Osteoblast (primary cell): ENCODE measurements at places on chromosomes 3 and 15. TPM values are rescaled to one million over a fixed set of nuclear protein-coding genes. Genes with fewer than 3 reads are reported as not detected.

Gene WDR93
- under 0.01 and 0.36 TPM in 2 replicates for total RNA-seq

Gene AQP9
- total RNA-seq = under 0.01 TPM in 2 replicates

Gene TMCO5A
- total RNA-seq = not detected in 2 replicates

Gene MGLL
- 10.6 and 18.1 TPM in 2 replicates for total RNA-seq

Gene NR1I2
- total RNA-seq = 0.36 TPM in 1 of 2 replicates, not detected in the other

Gene P2RY12
- not detected in 2 replicates for total RNA-seq

Gene GOLGA6D
- not detected in 2 replicates for total RNA-seq

Gene SLC24A5
- total RNA-seq = not detected in 2 replicates

- H3K4me3 ChIP-seq = no peak overlapping the region
- no peak for DNase-seq
- H3K27ac ChIP-seq = no peak overlapping the region
- peaks cover 52% of the 10 kb centered on the region for H3K36me3 ChIP-seq
- peaks cover 20% of the 10 kb centered on the region for H3K4me1 ChIP-seq
Observed at GRCh38 chr3:37323494-37323893, 149.1 kb upstream of the LRRFIP2 start.

DNA sequence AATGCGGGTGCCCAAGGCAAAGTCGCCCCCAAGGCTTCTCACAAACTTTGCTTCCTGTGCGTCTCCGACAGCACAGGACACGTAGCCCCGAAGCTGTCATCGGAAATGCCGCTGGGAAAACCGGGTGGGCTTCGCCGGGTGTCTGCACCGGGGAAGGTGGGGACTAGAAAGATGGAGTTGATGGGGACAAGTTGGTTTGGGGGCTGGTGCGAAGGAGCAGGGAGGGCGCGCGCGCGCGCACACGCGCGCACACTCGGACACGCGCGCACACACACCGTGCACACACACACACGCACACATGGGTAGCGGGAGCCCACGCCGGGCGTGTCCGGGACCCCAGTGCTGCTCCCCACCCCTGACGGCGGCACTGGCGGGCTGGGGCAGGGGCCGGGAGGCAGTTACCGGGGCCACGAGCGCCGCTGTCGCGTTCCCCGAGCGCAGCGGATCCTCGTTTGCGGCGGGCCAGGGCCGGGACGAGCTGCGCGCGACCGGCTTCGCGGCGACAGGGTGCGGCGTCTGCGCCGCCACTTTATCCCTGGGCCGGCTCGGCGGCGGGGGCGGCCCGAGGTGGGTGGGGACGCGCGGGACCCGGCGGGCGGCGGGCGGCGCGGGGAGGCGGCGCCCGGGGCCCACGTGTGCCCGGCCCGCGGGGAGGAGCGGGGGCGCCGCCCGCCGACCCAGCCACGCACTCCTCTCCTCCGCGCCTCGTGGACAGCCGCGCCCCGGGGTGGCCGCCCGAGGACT, 539 bp upstream of the MGLL start:
- H3K27ac ChIP-seq = peak overlapping the region; percentile 51
- peaks cover 10% of the 10 kb centered on the region for H3K36me3 ChIP-seq
- no peaks in the 10 kb centered on the region for H3K27me3 ChIP-seq
- DNase-seq = peak; percentile 91
- H3K4me1 ChIP-seq = peaks cover 13% of the 10 kb centered on the region

DNA sequence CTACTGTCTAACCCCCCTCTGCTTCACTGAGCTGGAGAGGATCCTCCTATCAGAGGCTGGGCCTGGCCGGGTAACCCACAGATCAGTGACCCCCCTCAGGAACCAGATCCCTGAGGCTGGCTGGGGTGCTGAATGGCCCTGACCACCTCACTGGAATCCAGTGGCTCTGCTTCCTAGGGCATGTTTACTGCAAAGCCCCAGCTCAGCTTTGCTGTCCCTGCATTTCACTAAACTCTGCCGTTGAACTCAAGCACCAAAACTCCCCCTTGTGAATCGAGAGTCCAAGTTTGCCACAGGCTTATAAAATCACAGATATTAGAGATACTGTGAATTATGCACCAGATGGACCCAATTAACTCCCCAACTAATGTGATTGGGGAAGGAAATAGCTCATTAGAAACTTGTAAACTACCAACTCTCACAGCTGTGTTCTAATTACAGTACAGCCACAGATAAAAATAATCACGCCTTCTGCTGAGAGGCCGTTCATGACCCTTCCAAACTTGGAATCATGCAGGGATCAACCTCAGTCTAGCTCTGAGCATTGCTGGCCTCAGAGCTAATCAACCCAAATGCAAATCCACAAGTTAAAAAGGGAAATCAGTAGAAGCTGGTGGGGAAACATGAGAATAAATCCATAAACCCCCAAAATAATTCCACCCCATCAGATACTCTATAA, 47.0 kb downstream of the OCA2 start:
- no peaks in the 10 kb centered on the region for H3K4me1 ChIP-seq
- H3K27me3 ChIP-seq = no peaks in the 10 kb centered on the region
- H3K36me3 ChIP-seq = no peaks in the 10 kb centered on the region
- H3K27ac ChIP-seq = no peak overlapping the region

DNA sequence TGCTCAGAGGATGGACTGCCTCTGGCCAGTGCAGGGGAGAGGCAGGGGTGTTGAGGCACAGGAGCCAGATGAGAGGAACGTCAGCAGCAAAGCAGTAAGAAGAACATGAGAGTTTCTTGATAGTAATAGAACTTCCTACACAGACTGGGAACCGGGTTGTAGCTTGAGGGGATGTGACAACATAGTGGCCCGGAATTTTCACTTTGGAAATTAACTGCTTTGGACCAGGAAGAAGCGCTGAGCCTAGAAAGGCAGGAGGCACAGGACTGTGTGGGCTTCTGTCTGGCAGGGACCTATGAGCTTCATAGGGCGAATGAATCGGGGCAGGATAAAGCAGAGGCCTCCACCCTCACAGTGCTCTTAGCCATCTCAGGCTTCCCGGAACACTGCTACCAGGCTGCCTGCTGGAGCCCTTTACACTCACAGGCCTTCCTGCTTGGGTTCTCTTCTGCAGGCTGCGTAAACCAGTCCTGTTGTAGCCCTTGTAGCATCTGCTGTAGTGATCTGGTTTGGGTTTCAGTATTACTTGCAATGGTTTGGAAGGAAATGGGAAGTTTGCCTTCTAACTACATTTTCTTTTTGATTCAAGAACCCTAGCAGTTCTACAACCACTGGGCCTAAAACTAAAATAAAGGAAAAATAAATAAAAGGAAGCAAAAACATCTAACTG, 3.3 kb upstream of the ADPGK start:
- no peaks in the 10 kb centered on the region for H3K36me3 ChIP-seq
- DNase-seq = no peak
- no peaks in the 10 kb centered on the region for H3K27me3 ChIP-seq
- no peak overlapping the region for H3K4me3 ChIP-seq

GRCh38 chr3:141779667-141780066, 16.5 kb downstream of the GRK7 start:
- DNase-seq = no peak
- no peaks in the 10 kb centered on the region for H3K36me3 ChIP-seq
- H3K4me1 ChIP-seq = no peaks in the 10 kb centered on the region
- H3K27me3 ChIP-seq = no peaks in the 10 kb centered on the region
- no peak overlapping the region for H3K4me3 ChIP-seq

DNA sequence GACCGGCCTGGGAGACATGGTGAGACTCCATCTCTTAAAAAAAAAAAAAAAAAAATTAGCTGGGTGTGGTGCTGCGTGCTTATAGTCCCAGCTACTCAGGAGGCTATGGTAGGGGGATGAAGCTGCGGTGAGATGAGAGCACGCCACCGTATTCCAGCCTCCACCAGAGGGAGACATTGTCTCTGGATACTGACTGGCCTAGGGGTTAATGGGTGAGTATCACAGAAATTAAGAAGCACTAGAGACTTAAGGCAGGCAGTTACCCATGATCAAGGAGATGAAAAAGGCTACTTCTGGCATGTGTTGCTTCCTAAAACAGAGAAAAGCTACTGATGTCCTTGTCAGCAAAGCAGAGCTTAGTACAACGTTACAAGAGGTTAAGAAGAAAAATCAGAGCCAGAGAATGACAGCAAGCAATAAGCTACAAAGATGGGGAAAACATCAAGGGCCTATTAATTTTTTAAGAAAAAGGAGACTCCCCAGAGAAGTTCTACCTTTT, 8.6 kb downstream of the TFRC start:
- H3K27me3 ChIP-seq = no peaks in the 10 kb centered on the region
- no peak overlapping the region for H3K27ac ChIP-seq
- H3K36me3 ChIP-seq = peaks cover 51% of the 10 kb centered on the region
- DNase-seq = peak; percentile 90

- no peak within 1 kb of the TSS for H3K27ac ChIP-seq
- peak within 1 kb of the TSS; percentile 71 for H3K4me3 ChIP-seq
- H3K36me3 ChIP-seq = no peaks in the 10 kb centered on the region
Observed at GRCh38 chr15:40238532-40239403, at the start of gene PAK6. TSS of gene PAK6 (plus strand) at chr15:40239063. CDS start at chr15:40264786, 25,723 bp downstream.

GRCh38 chr3:127247292-127247691, 40.6 kb downstream of the PRR20G start:
- H3K4me1 ChIP-seq = no peaks in the 10 kb centered on the region
- H3K36me3 ChIP-seq = no peaks in the 10 kb centered on the region
- DNase-seq = no peak
- no peaks in the 10 kb centered on the region for H3K27me3 ChIP-seq
- H3K27ac ChIP-seq = no peak overlapping the region

DNA sequence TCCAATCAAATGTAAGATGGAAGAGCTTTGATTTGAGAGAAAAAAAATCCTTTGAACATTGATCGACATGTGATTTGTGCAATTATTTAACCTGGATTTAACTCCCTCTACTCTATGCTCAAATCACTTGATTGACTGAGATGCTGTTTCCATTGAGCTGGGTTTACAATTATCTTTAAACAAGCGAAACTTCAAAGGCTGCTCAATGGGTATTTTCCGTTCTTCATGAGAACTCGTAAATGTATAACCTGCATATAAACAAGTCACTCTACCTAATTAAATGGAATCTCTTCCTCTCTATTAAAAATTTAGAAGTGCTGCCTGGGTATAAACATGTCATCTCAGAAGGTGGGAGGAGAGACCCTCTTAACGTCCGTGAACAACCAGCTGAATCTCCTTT, 71.9 kb downstream of the ANXA2 start:
- no peak overlapping the region for H3K27ac ChIP-seq
- peaks cover 8% of the 10 kb centered on the region for H3K4me1 ChIP-seq
- peaks cover 60% of the 10 kb centered on the region for H3K27me3 ChIP-seq
- no peaks in the 10 kb centered on the region for H3K36me3 ChIP-seq
- no peak for DNase-seq

- no peaks in the 10 kb centered on the region for H3K36me3 ChIP-seq
- no peak overlapping the region for H3K4me3 ChIP-seq
- peaks cover 6% of the 10 kb centered on the region for H3K27me3 ChIP-seq
- no peak overlapping the region for H3K27ac ChIP-seq
- H3K4me1 ChIP-seq = no peaks in the 10 kb centered on the region
Observed at GRCh38 chr15:89926158-89926557, 13.4 kb upstream of the ARPIN start.

DNA sequence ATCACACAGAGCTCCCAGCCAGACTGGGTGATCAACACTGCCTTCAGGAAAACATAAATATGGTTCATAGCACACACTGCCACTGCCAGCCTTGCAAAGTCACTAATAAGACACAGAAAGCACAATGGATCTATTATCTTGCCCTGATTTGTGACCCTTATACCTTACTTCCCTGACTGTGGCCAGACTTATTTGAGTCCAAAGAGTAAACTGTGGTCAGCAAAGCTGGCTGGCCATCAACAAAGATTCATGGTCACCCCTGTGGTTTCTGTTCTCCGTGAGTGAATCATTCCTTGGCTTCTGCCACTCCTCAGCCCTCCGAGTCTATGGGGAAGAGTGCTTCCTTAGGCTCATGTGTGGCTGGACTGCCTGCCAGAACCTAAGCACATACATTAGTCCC, 437.7 kb downstream of the RAP2B start:
- no peaks in the 10 kb centered on the region for H3K27me3 ChIP-seq
- H3K27ac ChIP-seq = no peak overlapping the region
- H3K36me3 ChIP-seq = no peaks in the 10 kb centered on the region
